ENCODE measurements at places on chromosomes 5 and 9.

DNA sequence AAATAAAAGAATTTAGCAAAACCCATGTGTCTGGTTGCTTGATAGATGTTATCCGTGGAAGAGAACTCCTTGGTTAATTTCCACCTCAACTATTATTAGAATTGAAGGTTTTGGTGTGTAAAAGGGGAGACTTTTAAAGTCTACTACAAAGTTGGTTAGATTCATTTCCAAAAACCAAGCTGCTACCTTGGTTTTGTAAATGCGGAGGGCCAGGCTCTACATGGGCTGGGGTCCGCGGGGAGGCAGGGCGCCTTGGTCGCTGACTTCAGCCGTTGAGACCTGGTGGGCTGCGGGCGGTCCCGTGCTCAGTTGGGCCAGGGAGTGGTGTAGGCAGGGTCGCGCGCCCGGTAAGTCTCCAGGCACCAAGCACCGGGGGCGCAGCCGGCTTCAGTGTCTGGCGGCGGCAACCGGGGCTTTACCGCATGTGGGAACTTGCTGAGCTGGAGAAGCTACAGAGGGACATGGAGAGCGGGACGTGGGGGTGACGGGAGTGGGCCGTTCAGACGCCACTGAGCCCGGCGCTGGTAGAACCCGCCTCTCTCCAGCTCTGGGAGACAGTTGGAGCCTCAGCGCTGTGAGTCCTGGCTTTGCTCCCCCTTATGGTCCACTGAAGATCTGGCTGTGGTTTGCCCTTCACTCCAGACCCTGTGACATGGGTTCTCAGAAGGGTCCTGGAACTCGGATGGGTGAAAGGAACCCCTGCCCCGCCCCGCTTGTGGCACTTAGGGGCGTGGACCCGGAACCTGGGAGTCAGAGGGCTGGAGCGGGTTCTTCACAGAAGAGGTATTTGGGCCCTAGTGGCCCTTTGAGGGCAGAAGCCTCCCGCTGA lies 11.8 kb downstream of the NR2F1 start:
- no peak for DNase-seq

- DNase-seq, result no peak
Observed at GRCh38 chr5:74352256-74352655, 288.3 kb downstream of the ENC1 start.

DNA sequence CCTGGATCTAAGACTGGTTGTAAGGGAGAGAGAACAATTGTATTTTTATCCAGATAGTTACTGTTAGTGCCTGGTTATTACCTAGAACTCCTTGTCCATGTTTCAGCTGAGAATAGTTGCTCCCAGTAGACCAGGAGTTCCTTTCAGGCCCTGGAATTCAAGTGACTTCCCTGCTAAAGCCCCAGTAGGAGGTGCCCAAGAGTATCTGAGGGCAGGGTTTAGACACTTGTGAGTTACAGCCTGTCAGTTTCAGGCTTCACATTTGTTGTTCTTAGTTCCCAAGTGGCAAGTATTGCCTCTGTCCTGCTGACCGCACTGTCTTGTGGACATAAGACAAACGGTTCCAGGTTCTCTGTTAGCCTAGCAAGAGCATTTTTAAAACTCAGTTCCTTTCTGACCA lies 743.9 kb upstream of the SEMA6A start:
- no peak for DNase-seq

- no peak for DNase-seq
Observed at GRCh38 chr5:179319741-179320281, 25.4 kb downstream of the ADAMTS2 start.

- DNase-seq, result no peak
Observed at GRCh38 chr5:52632281-52632680, 155.4 kb upstream of the ITGA1 start.

DNA sequence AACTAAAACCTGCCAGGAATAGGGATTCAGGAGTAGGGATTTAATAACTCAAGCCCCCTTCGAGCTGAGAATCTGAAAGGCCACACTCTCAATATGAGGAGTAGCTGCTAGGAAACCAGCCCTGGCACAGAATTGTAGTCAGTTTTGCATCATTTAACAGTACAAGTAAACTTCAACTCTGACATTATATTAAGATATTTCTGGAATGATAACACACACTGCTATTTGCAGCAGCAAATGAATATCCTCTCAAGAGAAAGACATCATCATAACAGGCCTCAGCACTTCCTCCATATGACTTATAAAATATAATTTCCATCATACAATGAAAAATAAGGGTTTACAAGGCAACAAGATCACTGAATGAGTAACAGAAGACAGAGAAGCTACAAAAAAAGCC lies 138.2 kb upstream of the RFX3 start:
- no peak for DNase-seq

DNA sequence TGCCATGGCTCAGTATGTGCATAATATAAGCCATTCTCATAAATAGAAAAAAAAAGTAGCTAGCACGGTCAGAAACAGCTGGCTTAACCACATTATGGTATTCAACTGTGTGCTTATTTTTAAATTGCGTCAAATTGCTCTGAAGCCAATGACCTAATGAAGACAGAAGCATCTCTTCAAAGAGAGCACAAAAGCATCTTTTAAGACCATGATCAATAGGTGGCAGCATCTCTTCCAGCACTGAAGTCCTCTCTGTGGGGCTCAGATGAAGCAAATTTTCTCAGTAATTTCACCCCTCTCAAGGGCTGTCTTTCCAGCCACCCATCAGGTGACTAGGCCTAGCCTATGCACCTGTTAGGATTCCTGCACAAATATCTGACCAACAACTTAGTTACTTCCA lies 251.4 kb downstream of the GLIS3 start:
- DNase-seq, result peak; percentile 45

DNA sequence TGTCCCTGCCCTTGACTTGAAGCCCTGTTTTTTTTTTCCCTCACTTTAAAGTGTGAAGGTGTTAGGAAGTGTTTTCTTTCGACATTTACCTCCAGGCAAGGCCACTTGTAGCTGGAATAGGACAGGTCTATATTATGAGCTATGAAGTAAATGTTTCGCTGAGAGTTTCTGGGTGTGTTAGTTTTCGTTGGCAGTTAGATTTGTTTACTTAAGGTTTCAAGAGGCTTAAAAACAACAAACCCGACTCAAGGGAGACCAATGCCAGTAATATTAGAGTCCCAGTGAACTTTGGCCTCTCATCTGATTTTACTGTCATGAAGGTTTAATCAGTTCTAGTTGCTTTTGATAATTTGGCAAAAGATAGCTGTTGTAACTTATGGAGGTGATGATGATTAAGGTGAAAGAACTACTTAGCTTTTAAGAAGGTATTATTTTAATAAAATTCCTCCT lies 25.2 kb downstream of the OCLN start:
- DNase-seq, result peak; percentile 96

DNA sequence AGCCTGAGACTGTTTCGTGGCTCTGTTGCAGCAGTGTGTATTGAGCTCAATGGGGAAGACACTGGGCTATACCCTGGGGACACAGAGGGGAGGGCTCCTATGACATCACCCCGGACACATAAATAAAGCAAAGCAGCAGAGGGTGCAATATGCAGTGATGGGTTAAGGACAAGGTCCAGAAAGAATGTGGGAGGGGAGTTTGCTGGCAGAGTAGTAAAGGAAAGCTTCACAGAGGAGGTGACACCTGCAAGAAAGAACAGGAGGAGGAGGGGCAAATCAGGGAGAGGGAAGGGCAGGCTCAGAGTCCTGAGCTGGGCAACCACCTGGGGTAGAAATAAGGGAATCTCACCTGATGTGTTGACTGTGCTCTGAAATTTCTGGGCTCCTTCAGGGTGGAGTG lies 35.3 kb upstream of the CDKN2AIPNL start:
- DNase-seq, result peak; percentile 19

DNA sequence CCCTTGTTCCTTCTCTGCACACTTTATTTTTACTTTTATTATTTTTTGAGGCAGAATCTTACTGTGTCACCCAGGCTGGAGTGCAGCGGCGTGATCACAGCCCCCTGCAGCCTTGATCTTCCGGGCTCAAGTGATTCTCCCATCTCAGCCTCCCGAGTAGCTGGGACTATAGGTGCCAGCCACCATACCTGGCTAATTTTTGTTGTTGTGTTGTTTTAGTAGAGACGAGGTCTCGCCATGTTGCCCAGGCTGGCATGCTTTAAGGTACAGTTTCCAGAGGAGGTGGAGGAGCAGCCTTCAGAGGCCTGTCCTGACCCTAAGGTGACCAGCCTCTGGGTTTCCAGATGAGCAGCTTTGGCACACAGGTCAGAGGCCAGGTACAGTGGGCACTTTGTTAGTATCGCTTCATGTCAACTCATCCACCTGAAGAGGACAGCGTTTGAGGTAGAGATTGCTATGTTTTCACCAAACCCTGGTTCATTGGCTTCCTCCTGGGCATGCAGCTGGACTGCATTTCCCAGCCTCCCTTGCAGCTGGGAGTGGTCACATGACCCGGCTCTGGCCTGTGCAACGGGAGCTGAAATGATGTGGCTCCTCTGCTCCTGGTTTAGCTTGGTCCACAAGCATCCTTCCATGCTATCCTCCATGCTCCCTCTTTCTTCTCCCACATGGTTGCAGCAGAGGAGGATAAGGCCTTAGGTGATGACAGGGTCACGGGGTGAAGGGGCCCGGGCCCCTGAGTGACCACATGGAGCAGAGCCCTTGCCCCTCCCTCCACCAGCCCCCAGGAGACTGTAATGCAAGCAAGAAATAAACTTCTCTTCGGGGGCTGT lies 139.3 kb upstream of the IER5L start:
- peak; percentile 26 for DNase-seq

GRCh38 chr5:145130996-145131395 lies 704.1 kb downstream of the PRELID2 start:
- peak; percentile 13 for DNase-seq

DNA sequence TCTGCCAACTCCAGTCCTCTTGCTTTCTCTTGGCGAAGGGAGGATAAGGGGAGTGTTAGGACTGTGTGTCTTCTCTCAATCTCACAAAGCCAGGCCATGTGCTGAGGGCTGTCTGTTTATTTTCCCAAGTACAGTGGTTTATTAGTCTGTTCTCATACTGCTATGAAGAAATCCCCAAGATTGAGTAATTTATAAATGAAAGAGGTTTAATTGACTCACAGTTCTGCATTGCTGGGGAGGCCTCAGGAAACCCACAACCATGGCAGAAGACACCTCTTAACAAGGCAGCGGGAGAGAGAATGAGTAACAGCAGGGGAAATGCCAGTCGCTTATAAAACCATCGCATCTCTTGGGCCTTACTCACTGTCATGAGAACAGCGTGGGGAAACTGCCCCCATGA lies 36.2 kb upstream of the CKS2 start:
- DNase-seq, result peak; percentile 92

- no peak for DNase-seq
Observed at GRCh38 chr5:82993416-82993815, 83.8 kb downstream of the TMEM167A start.

DNA sequence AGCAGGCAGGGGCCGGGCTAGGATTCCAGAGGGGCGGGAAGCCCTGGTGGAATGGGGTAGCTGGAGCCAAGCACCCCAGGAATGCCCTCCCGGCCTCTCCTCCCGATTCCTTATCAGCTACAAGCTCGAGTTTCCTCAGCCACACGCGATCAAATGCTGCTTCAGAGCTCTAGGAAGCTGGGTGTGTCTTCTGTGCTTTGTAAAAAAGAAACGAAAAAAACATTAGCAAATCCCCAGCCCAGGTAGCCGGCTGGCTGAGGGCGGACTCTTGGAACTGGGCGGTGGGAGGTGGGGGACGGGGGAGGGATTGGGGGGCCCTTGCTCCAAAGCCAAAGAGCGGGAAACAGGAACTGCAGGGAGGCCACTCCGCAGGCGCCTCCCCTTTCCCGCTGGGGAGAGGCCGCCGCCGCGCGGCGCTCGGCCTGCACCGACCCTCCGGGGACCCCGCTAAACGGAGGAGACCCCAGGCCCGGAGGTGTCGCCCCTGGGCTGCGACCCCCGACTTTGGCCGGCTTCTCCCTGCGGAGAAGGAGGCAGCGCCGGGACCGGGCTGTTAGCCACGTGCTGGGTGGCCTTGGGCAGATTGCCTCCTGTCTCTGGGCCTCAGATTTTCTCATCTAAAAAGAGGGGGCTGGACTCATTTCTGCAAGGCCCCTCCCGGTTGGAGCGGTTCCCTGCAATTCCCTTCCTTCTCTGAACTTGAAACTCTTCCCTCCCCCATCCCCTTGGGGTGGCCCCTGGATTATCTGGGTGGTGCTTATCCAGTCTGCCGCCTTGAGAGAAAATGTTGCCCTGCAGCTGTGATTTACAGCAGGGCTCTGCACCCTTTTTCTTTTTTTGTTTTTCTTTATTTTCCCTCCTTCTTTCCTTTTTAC lies 40.9 kb upstream of the FABP6 start:
- DNase-seq, result no peak

GRCh38 chr9:123795336-123795735 lies 134.6 kb downstream of the DENND1A start:
- no peak for DNase-seq

DNA sequence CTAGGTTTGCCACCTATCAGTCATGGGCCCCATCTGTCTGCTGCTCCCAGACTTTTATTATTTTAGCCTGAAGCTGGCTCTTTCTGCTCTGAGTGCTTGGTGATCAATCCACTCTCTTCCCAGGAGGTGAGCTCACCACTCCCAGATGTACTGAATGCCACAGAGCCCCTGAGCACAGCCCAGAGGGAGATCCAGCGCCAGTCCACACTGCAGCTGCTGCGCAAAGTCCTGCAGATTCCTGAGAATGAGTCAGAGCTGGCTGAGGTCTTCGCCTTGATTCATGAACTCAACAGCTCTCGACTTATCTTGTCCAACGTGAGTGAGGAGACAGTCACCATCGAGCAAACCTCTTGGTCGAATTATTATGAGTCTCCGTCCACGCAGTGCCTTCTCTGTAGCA lies 36.0 kb downstream of the HMGXB3 start:
- DNase-seq, result peak; percentile 95

GRCh38 chr5:17860660-17861315 lies 226.5 kb downstream of the TAF11L14 start:
- DNase-seq, result peak; percentile 51
